Choroid plexus epithelial cell (primary cell): ENCODE measurements at places on chromosomes 16 and 17.

- peak; percentile 51 for DNase-seq
Observed at GRCh38 chr17:18076936-18077335, 10.8 kb upstream of the DRG2 start.

DNA sequence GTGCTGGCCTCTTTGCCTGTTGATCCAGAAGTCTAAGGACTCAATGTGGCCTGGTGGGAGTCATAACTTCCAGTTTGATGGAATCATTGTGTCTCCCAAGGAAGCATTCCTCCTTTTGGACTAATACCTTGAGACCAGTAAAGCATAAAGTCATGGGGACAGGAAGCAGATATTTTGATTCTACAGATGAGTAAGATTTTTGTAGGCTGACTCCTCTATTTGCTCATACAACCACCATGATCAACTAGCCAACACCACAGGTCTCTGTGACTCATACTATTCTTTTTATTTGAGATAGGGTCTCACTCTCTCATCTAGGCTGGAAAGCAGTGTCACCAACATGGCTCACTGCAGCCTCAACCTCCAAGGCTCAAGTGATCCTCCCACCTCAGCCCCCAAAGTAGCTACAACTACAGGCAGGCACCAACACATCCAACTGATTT lies 6.2 kb downstream of the MT2A start:
- DNase-seq = peak; percentile 68

- DNase-seq = peak; percentile 83
Observed at GRCh38 chr16:19559242-19559910, 3.9 kb downstream of the VPS35L start.

- no peak for DNase-seq
Observed at GRCh38 chr17:733743-734142, 1.3 kb downstream of the TLCD3A start.

DNA sequence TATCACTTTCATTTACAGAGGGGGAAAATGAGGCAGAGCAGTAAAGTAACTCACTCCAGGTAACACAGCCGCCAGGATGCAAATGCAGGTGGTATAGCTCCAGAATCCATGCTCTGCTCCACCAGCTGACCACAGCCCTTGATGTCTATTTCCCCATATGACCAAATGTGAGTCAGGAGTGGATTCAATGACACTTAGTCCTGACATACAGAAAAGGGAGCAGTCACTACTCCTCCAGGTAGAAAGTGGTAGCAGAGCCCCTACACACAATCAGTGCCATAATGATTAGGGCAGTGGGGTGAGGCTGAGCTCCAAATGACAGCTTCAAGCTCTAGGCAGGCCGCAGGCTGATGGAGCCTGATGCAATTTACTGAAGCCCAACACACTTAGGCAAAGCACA lies 43.3 kb upstream of the GFOD2 start:
- DNase-seq = no peak

DNA sequence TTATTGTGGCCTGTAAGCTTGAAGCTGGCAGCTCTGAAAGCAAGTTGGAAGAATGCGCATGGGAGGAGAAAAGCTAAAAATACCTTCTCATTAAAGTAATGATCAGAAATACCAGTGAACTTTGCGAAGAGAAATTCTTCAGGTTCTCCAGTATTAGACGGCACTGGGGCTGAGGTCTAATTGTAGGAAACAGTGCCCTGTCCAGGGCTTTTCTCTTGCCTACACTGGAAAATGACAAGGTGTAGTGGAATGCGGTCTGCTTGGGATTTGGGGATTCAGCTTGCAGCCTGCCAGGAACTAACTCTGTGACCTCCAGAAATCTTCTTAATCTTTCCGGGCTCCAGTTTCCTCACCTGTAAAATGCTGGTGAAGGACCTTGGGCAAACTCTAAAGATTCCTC lies 53.3 kb upstream of the KCNJ16 start:
- DNase-seq = no peak

DNA sequence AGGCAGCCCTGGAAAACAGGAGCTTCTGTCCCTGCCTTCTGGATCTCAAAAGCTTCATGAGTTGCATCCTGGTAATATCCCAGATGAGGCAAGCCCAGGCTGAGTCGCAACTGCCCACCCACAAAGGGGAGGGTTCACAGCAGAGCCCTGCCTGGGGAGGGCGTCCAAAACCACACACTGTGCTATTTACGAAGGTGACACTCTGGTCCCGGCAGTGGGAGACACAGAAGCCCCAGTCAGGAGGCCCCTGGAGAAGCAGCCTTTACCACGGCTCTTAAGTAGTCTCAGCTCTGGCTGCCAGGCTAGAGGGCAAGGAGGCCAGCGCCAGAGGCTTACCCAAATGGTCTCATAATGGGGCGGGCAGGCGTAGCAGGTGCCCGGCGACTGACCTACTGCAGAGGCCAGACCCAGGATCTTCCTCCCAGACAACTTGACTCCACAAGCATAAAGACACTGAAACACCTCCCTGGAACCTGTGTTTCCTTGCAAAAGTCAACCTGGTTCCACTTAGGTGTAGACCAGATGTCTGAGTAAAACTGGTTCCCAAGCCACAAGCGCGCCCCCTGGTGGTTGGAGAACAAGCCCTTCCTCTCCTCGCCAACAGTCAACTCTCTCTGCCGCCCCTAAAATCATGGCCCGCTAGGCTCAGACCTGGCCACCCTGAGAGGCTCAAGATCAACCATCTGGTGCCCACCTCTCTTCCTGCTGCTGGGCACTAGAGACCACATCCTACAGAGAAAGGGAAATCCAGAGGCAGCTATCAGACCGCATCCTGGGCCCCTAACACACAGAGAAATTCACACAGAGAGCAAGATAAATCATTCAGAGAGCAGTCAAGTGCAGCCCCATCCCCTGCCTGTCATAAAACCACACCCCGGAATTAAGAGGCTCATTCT lies 5.2 kb downstream of the AXIN2 start:
- DNase-seq = peak; percentile 79

DNA sequence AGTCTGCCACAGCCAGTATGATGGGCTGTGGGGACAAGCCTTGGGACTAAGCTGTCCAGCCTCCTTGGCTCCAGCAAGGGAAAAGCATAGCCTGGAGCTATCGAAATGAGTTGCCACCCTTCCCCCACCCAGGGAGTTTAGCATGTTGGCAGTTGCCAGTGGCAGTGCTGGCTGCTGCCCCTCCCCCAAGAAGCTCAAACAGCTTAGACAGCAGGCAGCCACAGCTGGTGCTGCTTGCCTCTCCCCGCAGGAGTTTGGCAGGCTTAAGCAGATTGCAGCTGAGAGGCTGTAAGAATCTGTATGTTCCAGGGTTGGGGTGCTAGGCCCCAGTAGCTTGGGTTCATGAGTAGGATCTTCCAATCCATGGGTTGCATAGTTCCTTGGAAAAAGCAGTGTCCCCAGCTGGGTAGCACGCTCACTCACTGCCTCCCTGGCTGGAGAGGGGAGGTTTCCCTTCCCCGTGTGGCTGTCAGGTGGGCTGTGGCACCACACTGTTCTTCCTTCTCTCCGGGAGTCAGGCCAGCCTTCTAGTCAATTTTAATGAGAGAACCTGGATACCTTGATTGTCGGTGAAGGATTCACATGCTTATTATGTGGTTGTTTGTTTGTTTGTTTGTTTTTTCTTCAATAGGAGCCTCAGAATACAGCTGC lies 506.1 kb downstream of the CDH11 start:
- DNase-seq = peak; percentile 50

DNA sequence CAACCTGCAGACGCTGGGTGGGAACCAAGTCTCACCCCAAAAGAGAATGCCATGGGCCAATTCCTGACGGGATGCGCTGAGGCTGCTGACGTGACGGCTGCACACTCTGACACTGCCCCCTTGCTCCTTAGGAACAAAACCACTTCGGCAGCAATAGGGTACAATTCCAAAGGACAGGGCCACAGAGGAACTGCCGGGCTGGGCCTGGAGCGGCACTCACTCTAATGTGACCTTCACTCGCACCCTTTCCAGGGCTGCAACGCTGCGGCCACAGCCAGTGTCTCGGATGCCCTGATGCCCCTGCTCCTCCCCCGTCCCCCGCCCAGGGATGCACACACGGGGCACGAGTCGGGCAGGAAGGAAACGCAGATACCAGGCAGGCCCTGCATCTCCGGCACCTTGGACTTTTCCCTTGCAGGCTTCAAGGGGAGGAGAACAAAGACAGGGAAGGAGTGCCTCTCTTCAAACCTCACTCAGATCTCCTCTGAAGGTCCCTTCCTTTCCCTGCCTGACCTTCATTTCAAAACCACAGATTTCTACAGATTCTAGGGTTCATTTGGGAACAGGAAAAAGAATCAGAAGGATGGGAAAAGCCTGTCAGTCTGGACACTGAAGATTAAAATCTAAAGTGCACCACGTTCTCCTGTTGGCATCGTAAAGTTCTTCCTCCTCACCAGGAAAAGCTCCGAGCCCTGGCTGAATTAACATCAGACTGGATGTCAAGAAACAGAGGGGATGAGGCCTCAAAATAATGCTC lies 2.3 kb downstream of the PITPNA start:
- no peak for DNase-seq

DNA sequence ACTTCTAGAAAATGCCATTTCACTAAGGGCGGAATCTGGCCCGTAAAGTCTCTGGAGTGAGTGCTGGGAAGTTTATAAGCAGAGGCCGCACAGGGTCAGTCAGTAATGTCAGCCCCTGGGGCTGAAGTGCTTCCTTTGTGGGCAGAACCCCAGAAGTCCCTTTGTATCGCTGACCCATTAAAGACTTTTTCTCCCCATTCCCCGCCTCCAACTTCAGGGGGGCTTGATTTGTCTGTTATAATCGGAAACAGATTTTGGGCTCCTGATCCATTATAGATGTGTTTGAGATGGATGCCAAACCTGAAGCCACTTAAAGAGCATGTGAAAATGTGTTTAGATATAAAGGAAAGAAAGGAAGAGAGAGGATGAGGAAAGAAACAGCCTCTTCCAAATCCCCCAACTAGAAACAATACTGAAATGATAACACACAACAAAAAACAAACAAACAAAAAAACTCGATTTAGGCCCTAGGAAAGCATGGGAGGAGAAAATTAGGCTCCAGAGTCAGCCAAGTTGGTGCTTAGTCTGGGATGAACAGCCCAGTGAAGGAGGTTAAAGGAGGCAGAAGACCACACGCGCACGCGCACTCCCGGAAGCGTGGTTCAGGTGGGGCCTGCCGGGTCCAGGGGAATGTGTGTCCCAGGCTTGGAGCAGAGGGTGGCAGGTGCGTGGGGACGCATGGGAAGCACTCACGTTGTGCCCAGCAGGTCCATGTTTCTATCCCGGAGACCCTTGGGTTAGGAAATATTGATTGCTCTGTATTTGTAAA lies 27.1 kb downstream of the MSI2 start:
- no peak for DNase-seq

GRCh38 chr17:55666806-55667205 lies 55.9 kb downstream of the TMEM100 start:
- no peak for DNase-seq

DNA sequence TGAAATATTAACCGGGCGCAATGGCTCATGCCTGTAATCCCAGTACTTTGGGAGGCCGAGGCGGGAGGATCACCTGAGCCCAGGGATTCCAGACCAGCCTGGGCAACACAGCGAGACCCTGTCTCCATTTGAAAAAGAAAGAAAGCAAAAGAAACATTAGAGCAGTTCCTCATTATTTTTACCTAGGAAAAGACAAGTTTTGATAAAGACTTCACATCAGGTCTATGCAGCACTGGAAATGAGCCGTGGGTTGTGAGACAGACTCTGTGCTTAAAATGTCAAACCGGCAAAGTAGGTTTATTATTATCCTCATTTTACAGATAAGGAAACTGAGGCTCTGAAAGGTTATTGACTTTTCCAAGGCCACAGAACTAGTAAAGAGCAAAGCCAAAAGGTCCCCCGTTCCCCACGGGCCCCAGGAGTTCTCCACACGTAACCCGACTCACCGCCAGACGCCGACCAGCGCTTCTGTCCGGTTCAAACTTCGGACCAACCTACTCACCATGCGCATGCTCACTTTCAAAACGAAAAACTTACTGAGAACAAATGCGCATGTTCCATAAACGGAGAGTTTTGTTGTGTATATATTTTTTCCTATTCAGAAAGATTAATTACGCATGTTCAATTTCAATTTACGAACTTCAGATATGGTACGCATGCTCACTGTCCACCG lies 356 bp downstream of the TUBD1 start:
- DNase-seq = no peak

DNA sequence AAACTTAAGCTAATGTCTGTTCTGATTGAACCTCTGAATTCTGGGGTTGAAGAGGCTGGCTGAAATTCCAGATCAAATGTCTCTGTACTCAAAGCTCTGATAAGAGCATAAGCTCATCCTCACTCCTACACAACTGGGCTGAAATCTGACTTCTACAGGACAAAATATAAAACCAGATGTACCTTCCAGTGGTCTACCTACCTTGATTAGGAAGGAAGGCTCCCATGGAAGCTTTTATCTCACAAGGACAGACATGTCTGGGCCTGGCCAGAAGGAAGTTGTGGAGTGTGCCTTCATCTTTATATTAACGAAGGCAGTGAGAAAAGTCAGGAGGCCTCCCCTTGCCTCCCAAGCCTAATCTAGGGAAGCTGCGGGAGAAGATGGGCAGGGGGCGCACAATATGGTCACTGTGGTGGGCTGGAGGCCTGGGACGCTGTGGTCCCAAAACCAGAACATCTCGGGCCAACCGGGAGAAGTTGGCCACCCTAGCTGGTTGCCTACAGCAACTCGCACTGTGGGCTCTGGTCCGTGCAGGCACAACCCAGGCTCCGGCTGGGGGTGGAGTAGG lies 55.6 kb upstream of the LRRC37A3 start:
- peak; percentile 12 for DNase-seq

- peak; percentile 94 for DNase-seq
Observed at GRCh38 chr16:11640987-11641817, 27.1 kb upstream of the SNN start.

- DNase-seq = no peak
Observed at GRCh38 chr17:21249920-21250703, 3.1 kb downstream of the NATD1 start.

GRCh38 chr16:58415003-58415402 lies 22.7 kb downstream of the GINS3 start:
- DNase-seq = peak; percentile 35

DNA sequence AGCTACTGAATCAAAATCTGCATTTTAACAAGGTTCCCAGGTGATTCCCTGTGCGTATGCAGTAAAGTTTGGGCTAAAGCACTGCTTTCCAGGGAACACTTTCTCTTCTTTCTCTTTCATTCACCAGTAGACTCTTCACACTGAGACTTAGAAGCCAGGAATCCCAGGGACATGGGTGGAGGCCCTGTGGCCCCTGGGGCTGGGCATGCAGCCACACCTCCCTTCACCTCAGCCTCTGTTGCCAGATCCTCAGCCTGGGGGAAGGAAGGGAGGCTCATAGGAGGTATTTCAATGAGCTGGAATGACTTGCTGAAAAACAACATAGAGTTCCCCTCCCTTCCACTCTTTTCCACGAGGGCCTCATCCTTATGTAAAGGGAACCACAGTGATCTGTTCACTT lies 1.2 kb downstream of the G6PC3 start:
- DNase-seq = no peak

DNA sequence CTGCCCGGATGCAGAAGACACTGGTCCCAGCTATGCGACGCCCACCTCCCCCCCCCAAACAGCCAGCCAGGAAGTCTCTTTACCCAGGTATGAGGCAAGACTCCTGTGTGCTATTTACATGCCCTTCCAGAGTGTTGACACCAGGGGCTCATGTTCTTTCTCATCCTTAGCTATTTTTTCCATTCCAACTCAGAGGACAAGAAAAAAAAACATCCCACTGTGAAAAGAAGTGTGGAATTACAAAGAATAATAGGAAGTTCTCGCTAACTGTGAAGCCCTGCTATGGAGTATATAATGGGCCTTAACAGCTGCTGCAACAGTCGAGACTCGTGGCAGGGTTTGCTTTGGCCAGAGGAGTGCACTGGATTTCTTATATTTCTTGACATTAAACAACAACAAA lies 584.9 kb downstream of the CDH13 start:
- peak; percentile 73 for DNase-seq
